ENCODE measurements at places on chromosomes 2 and 18.

DNA sequence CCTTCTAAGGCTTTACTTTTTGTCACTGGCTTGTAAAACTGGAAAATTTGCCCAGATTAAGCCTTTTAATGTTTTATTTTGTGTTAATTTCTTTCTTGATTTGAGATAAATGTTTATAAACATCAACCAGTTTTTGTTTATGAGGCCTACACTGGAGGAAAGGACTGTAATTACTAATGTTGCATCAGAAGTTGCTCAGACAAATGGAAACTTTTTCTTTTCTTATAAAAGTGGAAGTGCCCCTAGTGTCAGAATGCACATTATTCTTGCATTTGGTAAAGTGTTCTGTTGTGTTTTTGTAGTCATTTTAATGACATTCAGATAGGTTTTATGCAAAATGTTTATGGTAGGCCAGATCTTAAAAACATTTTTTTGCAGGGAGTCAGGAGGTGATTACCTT lies 25.3 kb downstream of the LCLAT1 start:
- no peak for DNase-seq

DNA sequence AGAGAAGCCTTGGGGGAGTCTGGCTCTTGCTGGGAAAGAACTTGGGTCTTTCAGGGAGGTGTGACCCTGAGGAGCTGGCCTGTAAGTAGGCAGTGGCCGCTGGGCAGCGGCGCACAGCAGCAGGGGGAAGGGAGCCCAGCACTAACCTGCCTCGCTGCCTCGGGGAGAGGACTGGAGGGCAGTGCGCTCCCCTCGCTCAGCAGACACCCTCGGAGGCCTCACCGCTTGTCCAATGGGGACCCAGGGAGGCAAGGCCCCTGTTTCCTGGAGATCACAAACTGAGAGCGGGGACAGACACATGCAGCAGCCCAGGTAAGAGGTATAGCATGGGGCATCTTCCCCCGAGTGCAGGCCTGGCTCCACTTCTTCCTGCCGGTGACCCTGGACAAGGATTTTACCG lies 3.3 kb downstream of the DNMT3A start:
- no peak for DNase-seq

- no peak for DNase-seq
These were observed 54.4 kb downstream of the RAB31 start for GRCh38 chr18:9762526-9762925.

DNA sequence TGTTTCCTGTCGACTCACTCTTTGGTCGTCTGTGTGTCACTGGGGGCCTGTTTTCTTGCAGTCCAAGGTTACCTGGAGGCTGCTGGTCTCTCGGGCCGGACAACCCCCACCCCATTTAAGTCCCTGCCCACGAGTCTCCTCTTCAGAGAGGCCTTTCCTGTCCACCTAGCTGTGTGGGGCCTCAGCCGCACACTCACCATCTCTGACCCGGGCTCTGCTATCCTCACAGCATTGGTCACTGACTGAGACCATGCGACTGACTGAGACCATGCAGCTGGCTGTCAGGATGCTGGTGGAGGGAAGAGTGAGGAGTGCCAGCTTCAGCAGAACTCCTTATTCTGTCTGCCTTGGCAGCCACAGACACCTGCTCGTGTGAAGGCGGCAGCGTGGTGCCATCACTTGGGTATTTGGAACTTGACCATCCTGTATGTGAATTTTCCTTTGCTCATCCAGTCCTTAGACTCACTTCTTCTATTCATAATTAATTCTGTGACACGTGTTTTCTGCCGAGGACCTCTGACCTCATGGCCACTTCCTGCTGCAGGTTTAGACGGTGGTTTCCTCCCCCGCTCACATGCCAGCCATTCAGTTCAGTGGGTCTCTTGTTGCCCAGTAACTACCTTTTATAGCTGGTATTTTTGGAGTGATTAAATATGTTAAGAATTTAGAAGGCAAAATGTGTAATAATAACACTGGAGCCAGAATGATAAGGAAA lies 47.5 kb upstream of the ASB1 start:
- DNase-seq, result no peak

- DNase-seq, result no peak
These were observed 105.7 kb downstream of the RDH14 start for GRCh38 chr2:18454692-18455235.

DNA sequence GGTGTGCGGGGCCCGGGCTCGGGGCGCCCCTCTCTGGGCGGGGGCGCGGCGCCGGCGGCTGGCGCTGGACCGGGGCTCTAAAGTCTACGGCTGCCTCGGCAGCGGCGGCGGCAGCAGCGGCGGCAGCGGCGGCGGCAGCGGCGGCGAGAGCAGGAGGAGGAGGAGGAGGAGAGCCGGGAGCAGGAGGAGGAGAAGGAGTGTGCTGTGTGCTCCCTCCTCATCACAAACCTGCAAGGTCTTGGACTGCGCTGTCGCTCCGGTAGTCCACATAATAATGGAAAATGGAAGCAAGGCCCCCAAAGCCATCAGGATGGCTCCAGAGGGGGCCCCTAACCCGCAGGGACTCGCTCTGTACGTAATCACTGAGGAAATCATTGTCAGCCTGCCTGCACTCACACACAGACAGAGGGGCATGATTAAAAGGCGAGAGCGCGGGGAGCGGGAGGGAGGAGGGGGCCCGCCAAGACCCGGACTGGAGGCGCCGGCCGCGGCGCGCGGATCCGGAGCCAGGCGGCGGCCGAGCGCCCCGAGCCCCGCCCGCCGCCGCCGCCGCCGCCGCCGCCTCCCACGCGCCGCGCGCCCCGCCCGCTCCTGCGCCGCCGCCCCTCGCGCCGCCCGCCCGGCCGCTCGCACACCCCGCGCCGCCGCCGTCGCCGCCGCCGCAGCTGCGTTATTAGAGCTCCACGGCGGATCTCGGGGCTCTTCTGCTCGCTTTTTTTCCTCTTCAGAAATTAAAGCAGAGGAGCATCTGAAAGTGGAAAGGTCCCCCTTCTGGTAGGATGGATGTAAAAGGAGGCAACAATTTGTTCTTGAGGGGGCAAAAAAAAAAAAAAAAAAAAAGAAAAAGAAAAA lies at the start of gene ZNF521:
ZNF521 (minus strand) TSS at position 390 of the 852 bp plus-strand sequence. CDS start 1,220 bp downstream, outside the sequence.
- DNase-seq, result peak; percentile 62

GRCh38 chr2:218229239-218229638 lies 12.2 kb downstream of the ARPC2 start:
- DNase-seq, result no peak

GRCh38 chr2:178553047-178553446 lies 72.8 kb downstream of the PLEKHA3 start:
- no peak for DNase-seq

DNA sequence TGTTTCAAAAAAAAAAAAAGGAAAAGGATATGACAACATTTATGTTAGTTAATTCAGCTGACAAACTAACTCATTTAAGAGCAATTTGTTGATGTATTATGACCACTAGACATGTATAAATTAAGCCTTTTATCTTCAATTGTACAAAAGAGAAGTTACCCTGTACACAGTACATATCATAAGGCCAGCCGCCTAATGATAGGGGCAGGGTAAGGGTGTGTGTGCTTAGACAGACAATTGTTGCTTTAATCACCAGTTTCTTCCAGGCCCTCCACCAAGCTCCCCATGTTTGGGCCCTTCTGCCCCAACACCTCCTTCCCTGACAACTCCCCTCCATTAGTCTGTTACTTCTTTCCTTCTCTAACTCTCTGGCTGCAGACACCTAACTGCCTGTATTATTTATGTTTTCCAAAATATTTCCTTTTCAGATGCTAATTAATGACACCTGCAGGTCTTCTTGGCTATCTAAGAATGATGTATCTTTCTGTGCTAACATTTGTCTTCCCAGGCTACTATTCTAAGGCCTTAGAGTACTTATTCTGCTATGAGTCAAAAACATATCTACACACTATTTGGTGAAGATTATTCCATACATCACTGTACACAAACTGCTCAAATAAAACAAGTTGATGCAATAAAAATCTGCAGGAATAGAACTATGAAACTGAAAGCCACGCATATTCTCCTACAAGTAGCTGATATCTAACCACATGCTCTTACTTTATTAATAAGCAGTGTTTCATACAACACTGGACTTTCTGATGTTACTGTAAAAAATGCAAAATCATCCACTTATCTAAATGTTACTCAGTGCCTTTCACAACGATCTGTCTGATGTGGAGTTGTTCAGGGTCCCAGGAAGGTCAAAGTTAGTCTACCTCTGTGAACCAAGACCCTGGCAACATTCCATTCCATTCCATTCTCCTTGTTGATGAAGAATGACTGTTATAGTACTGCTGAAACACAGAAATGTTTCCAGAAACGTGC lies 26.4 kb downstream of the TMEM131 start:
- DNase-seq, result no peak

DNA sequence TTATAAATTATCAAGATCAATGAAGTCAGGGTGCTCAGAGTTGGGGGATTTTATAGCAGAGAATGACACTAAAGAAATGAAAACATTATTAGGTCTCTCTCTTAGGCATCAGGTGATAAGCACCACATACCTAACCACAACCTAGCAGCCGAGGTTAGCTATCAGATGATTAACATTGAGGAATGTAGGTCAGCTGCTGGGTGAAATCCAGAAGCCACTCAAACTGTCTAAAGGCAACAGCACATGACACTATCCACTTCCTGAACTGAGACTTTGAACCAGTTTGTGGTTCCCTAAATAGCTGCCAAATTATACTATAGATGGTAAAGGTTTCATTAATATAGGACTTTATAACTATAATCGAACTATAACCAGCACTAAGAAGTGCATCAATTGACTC lies 4.7 kb downstream of the EPG5 start:
- no peak for DNase-seq

All from left lobe of liver (tissue), 2 donors.